LNCaP clone FGC (cell line): ENCODE measurements at places on chromosomes 7 and 10.
A peak's percentile ranks its signal among the peaks of the same experiment; 100 is the strongest.

DNA sequence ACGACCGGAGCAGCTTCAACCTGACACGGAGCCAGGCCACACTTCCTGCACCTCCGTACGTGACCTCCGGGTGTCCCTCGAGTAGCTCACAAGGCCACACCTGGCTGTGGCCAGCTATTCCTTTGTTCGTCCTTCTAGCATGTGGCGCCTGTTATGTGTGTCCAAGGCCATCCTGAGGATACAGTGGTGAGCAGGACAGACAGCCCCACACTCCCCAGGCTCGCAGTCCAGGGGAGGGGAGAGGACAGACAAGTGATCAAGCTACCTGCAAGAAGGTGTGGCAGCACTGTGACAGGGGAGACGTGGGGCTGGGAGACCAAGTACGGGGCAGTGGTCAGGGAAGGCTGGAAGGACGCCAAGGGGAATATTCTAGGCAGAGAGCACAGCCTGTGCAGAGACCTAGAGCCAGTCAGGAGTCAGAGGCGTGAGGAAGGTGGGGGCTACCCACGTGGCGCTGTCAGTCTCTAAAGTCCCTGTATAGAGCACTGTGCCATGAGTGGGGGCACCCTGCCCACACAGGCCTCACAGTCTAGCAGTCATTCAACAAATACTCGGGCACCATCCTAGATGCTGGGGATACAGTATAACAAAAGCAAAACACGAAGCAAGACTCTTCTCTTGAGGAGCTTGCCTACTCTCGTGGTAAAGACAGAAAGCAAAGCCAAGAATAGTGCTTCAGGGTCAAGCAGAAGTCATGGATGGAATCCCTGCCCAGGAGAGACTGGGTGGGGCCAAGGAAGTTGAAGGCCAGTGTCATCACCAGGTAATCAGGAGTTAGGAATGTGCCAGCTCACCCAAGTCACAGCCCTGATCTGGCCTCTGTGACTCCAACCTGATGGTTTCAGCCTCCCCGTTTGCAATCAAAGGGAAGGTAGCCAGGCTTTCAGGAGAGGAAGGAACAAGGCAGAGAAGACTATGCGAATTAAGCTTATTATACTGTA, 58.6 kb downstream of the PROSER2 start:
- DNase-seq, result no peak

DNA sequence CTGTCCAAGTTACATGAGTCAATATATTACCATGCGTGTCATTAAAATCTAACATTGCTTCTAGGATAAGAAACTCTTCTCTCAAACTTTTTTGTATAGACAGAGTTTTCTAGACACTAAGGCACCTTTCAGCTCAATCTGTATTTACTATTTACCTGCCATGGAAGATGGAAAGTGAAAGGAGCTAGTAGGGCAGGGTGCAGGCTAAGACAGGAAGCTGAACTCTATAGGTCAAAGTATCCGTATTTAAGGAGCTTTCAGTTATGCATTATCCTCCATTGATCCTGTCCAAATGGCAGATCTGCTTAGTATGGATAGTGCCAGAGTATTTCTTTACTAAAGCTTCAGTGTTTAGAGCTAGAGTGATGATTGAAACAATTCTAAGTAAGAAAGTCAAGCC, 612.8 kb downstream of the IPMK start:
- DNase-seq, result no peak

DNA sequence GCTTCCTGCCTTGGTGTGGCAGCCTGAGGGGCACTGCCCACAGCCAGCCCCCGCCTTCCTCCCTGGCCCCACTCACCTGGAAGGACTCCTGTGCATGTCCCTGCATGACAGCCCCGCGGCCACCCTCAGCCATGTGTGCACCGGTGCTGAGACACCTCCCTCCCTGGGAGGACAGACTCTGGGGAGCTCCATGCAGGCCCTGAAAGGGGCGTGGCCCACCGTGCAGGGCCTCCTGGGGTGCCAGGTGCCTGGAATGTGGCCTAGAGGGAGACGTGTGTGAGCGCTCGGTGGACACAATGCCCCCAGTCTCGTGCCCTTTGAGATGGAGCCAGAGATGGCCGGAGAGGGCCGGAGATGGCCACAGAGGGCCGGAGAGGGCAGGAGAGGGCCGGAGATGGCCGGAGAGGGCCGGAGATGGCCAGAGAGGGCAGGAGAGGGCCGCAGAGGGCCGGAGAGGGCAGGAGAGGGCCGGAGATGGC, 59.1 kb upstream of the PPP2R2D start:
- DNase-seq, result no peak

GRCh38 chr10:74400186-74400585, 249.2 kb downstream of the ADK start:
- no peak for DNase-seq

- no peak for DNase-seq
These were observed 8.7 kb upstream of the MTPAP start for GRCh38 chr10:30357806-30358205.

DNA sequence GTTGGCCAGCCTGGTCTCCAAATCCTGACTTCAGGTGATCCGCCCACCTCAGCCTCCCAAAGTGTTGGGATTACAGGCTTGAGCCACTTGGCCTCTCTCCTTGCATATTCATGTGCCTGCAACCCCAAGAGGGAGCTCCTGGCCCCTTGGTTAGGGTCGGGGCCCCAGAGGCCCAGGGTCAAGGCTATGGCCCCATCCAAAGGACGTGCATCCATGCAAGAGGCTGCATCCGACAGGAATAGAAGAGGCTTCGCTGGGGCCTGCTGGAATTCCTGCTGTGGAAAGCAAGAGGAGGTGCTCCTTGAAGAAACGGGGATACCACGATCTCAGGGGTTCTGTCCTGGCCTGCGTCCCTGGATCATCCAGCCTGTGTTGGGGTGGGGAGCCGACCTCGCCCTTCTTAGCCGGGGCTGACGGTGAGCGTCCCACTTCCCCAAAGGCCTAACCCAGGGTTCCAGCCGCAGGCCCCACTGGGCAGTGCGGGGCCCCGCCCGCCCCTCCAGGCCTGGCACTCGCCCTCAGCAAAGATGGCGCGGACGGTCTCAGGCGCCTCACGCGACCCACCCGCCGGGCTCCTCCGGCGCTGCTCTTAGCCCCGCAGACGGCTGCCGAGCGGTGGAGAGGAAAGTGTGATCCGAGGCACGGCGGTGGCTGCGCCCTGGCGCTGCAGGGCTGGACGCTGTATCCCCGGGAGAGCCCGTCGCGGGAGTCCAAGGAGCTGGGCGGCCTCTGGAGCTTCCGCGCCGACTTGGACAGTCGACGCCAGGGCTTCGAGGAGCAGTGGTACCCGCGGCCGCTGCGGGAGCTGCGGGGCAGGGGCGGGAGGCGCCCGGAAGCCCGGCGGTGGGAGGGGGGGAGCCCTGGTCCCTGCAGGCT, 54.7 kb downstream of the ZNF727 start:
- DNase-seq, result no peak

DNA sequence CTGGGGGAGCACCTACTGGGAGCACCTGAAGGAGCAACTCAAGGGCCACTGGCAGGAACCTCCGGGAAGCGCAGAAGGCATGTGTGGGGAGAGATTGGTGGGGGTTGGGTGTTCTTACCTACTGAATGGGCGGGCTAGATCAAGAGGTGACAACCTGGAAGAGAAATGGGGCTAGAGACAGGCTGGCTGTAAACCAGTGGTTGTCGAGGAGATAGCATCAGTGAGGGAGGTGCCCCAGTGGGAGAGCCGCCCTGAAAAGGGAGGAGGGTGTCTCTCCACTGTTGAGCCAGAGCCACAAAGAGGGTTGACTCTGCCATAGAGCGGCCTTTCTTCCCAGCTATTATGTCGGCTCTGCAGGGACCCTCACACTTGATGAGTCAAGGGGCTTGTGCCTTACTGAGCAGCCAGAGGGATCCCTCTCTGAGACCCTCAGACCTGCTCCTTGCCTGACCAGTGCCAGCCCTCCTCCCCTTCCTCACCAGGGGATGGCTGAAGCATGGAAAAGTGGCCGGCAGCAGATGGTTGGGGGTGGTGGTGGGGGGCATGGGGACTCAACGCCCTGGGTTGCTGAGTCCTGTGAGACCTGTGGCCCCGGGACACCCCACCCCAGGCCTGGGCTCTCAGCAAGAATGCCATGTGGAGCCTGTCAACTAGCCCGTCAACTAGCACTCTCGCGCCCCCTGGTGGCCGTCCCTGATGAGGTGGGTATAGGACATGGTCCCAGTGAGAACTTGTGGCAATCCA, 36.4 kb upstream of the PURB start:
- DNase-seq, result peak; percentile 3

- DNase-seq, result no peak
These were observed 149.2 kb upstream of the GHITM start for GRCh38 chr10:83990126-83990525.

DNA sequence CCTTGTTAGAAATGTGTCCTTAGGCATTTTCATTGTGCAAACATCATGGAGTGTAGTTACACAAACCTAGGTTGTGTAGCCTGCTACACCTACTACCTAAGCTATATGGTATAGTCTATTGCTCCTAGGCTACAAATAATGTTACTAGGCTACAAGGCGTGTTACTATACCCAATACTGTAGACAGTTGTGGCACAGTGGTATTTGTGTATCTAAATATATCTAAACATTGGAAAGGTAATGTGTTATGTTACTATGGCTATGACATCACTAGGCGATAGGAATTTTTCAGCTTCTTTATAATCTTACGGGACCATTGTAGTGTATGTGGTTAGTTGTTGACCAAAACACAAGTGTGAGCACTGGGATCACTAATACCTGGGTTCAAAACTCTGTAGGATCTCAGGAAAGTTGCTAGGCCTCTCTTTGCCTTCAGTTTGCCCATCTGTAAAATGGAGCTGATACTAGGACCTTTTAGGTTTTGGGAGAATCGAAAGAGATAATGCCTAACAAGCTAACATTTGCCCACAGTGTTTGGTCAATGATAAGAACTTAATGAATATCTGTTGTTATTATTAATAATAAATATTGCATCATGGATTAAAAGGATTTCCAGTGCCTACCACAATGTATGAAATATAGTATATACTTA, 2.7 kb downstream of the BICC1 start:
- no peak for DNase-seq

DNA sequence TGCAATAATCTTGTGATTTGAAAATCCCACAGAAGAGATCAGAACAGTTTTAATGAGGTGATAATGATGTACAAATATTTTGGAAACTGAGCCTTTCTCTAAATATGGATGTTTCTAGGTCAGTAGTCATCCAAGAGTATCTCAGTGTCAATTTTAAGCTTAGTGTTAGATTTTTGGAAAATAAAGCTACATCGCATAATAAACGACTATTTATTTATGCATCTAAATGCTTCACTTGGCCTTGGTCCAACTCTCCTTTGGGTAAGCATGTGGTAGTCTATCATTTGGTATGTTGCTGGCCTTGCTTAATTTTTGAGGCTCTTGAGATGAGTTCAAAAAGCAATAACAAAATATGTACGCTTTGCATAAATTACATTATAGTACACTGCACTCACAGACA, 5.4 kb upstream of the PPP1R9A start:
- DNase-seq, result no peak

DNA sequence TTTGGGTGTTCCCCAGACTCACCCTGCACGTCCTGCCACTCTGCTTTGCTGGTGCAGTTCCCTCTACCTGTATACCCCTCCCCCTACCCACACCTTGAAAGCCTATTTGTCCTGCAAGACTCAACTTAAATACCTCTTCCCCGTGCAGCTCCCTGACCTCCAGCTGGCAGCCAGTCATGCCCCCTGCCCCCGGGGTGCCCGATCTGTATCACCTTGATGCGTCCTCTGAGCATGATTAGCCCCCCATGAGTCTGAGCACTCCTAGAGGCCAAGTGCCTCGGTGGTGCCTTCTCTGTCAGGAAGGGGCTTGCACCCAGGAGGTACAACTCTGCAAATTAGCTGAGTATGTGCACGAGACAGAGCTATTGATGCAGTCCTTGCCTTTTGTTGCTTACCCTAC, 95.1 kb downstream of the RGS10 start:
- no peak for DNase-seq

DNA sequence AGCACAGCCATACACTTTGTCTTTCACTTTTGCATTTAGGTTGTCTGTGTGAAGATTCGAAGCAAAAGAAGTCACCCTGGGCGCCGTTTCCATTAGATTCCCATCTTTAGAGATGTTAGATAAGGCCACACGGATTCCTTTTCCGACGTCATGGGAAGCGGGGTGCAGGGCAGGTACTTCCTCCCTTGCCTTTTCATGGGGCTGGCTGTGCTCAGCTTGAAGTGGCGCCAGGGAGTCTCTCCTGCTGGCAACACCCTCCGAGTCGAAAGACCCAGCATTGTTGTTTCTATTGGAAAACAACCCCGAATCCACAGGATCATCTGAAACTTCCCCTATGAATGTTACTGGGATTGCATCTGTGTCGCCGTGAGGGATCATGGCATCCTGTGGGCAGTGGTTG, 246.4 kb upstream of the GRB10 start:
- no peak for DNase-seq

GRCh38 chr7:139875821-139876241, 46.8 kb downstream of the TBXAS1 start:
- no peak for DNase-seq

GRCh38 chr7:115552766-115553165, 477.8 kb downstream of the TFEC start:
- no peak for DNase-seq
